PC-9 (cell line): ENCODE measurements at places on chromosomes 4 and X. TPM values are rescaled to one million over a fixed set of nuclear protein-coding genes. Genes with fewer than 3 reads are reported as not detected.

- no peak for DNase-seq
These were observed 168.7 kb upstream of the TBC1D9 start for GRCh38 chr4:140924761-140925392.

DNA sequence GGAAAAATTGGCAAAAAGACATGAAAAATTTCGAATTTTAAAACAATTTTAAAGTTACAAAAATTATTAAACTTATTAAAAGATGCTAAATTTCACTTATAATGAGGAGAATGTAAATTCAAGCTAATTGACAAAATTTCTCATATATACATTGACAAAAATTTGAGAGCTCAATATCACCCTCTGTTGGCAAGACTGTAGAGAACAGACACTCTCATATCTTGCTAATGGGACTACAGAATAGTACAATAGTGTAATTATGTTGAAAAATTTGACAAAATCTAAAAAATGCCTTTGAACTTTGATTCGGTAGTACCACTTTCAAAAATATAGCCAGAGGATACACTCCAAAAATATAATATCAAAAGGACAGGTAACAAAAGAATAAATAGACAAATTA is 29.8 kb downstream of the DCAF8L2 start:
- DNase-seq, result no peak

The CABS1 gene
- not detected in 2 replicates for total RNA-seq

The UGT8 gene
- total RNA-seq, result 2.7 and 3.7 TPM in 2 replicates

The C4orf50 gene
- not detected in 2 replicates for total RNA-seq
